ENCODE measurements at places on chromosomes 11 and 22.

GRCh38 chr11:3101921-3102640, 44.9 kb upstream of the CARS1 start:
- DNase-seq, result no peak

- no peak for DNase-seq
Observed at GRCh38 chr11:69319255-69320106, 25.5 kb downstream of the MYEOV start.

DNA sequence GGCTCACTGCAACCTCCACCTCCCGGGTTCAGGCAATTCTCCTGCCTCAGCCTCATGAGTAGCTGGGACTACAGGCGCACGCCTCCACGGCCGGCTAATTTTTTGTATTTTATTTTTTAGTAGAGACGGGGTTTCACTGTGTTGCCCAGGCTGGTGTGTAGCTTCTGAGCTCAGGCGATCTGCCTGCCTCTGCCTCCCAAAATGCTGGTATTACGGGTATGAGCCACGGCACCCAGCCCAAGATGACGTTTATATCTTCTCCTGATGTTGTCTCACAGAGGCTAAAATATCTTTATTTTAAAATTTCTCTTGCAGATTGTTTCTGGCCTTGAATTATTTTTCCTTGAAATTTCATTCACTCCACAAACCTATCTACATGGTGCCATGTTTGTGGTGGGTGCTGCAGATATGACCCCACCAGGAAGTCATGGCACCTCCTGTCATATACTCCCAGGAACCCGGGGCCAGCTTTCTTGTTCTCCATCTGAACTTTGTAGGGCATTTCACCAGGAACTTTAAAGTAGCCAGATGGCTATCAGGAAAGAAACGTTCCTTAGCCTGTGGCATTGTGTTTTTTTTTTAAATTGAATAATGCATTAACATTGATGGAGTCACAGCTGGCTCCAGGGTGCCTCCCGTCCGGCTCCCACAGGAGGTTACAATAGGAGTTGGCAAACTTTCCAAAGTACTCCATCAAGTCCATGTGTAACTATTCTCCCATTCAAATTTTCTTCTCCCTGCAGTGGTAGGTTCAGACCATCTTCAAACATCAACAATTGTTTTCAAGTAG, 42.0 kb upstream of the LIPT2 start:
- no peak for DNase-seq

DNA sequence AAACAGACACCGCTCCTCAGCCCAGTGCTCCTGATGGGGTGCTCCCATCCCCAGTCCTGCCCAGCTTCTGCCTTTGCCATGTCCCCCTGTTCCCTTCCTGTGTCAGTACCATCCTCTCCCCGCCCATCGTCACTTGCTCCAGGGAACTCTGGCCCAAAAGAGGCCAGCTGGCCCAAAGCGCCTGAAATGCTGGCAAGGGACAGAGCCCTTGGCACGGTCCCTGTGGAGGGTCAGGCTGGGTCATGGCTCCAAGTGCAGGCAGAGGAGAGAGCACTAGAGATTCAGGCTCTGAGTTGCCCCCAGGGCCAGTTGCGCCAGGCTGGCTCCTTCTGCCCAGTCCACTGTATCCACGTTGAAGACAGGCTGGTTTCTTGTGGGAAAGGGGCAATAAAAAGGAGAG, 8.4 kb upstream of the HDHD5 start:
- DNase-seq, result no peak

DNA sequence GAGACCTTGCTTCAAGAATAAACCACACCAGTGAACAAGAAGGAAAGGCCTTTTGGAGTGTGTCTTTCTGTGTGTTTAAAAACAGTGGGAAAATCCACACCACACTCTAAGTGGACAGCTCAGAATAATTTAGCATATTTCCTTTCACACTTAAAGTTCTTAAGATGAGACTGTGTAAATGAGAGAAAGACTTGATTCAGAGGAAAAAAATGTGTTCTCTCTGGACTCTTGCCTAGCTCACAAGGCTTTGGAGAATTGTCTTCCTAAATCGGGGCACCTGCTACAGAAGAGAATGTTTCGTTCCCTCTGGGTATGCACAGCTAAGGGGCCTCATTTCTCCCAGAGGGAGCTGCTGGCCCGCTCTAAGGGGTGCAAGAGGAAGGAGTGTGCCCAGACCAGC, 28.4 kb upstream of the CRTAM start:
- no peak for DNase-seq

DNA sequence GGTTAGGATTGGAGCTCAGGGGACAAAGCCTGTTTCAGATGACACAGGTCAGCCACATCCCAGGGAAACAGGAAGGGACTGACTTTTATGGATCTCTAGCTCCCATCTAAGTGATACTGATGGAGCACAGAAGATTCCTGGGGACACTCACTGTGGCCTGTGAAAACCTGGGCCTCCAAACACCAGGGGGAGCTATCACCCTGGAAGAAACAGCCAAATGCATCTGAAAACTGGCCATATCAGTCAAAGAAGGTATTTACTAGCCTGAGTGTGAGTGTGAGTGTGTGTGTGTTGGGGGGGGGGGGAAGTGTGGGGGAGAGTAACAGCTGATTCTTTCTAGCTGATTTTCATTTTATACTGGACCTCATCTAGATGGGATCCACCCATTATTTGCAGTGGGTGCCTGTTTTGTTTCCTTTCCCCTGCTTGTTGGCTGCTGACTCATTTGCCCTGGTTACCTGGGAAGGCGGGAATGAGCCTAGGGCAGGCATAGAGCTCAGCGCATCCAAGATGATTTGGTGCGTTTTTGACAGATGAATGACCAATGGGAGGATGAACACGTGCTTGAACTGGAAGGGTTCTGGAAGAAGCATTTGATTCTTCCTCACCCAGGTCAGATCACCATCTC, 284.0 kb downstream of the KIRREL3 start:
- DNase-seq, result peak; percentile 24

DNA sequence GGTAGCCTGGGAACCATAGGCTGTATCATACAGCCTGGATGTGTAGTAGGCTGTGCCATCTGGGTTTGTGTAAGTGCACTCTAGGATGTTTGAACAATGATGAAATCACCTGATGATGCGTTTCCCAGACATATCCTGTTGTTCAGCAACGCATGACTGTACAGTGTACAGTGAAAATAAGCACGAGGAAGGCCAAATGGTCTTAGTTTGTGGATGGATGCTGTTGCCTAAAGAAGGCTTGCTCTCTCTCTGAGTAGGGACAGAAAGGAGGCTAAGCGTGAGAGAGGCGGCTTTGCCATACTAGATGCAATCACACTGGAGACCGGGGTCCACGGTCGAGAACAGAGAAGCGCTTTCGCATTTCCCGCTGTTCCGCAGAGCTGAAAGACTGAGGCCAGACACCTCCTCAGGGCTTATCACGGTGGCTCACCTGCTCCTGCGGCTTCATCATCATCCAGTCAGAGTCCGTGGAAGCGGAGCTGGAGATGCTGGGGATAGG, 27.6 kb upstream of the APLP2 start:
- DNase-seq, result no peak

GRCh38 chr11:130916238-130916855, at the start of gene SNX19:
TSS of gene SNX19 (minus strand) at chr11:130916479. CDS start at chr11:130915939, 540 bp downstream.
- DNase-seq, result peak; percentile 92

- DNase-seq, result no peak
Observed at GRCh38 chr11:69909561-69910518, 90.6 kb upstream of the FGF3 start.

DNA sequence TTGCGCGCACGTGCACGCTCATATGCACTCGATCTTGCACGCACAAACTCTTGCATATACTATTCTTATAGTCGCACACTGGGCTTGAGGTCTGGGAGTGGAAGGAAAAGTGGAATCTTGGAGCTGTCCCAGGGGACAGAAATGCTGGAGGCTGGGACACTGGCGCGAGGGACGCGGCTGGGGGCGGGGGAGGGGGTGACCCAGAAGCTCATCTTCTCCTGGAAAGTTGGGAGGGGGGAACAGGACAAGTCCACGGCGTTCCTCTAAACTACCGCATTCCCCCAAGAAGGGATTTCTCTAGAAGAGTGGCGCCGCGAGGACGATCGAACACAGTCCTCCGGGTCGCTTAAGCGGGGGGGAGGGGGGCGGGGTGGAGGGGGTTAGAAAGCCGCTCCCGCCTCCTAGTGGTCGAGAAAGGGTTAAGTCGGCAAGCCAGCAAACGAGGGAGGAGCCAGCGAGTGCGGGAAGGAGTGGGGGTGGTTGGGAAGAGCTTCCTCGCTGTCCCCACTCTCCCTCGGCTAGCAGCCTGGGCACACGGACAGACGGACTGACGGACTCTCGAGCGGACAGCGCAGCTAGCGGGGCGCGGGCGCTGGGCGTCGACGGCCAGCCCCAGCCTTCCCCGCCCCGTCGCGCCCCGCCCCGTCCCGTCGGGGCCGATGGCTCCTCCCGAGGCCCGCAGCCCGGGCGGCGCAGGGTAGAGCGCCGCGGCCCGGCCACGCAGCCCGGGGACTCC, at the start of gene RTN4RL2:
Gene RTN4RL2, plus strand, starts transcription at position 507 of the 736 bp plus-strand sequence. CDS start 338 bp downstream, outside the sequence.
- DNase-seq, result peak; percentile 67

DNA sequence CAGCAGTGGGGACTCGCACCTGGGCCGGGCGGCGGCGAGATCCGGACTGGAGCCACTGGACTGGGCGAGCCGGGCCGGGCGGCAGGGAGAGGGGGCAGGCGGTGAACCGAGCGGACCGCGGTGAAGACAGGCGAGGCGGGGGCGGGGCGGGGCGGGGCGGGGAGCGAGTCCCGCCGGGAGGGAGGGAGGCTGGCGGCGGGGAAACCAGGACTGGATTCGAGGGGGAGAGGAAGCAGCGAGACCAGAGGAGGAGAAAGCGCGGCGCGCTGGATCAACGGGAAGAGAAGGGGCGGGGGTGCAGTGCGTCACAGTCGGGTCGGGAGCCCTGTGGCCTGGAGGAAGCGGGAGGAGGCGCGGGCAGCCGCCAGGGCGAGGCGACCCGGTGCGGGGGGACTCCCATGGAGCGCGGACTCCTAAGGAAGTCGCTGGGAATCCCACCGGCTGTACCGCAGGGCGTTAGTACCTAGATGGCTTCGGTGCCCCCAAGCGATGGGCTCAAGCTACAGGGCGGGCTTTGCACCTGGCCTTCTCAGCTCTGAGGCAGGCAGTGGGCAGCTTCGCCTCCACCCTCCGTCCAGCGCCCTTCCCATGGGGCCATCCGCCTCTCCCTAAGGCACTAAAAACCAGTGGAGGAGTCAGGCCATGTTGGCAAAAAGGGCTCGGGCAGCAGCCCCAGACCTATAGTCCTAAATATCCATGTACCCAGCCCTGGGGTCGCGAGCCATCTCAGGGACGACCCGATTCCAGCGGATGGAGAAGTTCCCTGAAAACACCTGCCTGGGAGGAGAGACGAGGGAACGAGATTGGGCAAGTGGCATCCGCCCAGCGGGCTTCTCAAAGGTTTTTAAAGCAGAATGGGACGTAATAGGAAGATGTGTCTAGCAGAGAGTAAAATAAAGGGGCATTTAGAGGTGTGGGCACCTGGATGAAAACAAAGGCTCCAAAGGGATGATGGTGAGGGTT, at the start of gene TMEM121B:
Gene TMEM121B, minus strand, starts transcription at position 128 of the 963 bp plus-strand sequence. CDS start 233 bp downstream, outside the sequence.
- DNase-seq, result no peak
